ENCODE measurements at places on chromosomes 7 and 10.

- no peak for DNase-seq
Measured at GRCh38 chr7:27970350-27970749, 210.2 kb downstream of the JAZF1 start.

GRCh38 chr10:65719790-65720189 lies 1206.0 kb upstream of the LRRTM3 start:
- DNase-seq, result no peak

DNA sequence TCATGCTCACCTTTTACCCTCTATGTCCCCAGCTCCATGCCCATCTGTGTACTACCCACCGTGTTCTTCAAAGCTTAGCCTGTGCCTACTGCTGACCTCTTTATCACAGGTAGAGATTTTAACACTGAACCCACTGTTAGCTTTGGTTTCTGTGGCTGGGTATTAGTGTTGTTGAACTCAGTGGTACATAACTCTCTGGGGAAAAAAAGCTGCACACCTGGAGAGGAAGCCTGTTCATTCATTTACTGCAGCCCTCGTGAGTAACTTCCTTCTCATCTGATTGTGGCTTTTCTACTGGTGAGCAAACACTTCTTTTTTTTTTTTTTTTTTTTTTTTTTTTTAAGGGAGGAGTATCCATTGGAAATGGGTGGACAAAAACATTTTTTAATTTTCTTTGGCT lies 326.3 kb downstream of the CCSER2 start:
- DNase-seq, result no peak

DNA sequence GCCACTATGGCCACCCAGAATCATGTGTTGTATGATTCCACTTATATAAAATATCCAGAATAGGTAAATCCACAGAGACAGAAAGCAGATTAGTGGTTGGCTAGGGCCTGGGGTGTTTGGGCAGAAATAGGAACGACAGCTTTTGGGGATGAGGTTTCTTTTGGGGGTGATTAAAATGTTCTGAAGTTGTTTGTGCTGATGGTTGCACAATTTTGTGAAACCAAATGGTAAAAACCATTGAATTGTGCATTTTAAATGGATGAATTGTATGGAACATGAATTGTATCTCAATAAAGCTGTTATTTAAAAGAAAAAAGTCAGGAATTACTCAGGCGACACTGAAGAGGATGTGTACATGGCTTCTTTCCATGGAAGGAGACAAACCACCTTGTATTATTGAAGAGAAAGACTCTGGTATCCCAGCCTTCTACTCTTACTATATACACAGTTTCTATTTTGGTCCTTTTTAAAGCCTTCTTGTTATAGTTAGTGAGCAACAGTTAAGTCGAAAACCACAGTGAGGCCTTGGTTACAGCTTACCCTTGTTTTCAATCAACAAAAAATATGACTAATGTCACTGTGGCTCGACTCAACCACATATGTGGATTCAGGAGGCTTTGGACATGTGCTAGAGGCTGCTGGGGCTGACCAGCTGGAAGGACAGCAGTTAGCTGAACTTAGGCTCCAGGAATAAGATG lies 57.1 kb upstream of the KMT2E start:
- DNase-seq, result no peak

DNA sequence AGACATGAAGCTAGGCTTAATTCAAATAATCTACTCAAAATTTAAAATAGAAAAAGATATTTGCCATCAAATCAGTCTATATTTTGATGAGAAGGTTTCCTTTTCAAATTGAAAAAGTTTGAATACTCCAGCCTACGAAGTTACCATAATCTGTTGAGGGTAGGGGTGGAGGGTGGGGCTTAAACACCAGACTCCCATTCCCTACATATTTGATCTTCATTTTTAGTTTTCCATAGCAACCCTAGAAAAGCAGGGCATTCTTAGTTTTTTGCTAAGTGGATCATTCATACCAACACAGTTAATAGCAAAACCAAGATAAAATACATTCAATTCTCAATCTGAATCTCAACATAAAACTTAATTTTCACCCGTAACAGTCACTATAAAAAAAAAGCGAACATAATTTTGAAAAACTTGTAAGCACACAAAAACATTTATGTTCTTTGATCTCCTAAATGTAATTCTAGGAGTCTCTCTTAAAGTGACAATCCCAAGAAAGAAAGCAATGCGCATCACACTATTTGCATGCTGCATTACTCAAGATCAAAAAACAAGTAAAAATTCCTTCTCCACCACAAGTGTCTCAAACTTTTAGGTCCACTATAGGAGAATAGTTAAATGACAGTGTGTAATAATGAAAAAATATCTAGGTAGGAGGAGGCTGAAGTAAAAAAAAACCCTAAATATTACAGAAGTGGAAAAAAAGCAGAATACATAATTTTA lies 30.8 kb downstream of the TMEM209 start:
- DNase-seq, result no peak

GRCh38 chr10:117221156-117221711 lies 19.7 kb upstream of the SLC18A2 start:
- no peak for DNase-seq

GRCh38 chr10:98855403-98856189 lies 380.1 kb downstream of the HPSE2 start:
- no peak for DNase-seq

- DNase-seq, result no peak
Measured at GRCh38 chr7:74220229-74220628, 10.4 kb downstream of the LAT2 start.

DNA sequence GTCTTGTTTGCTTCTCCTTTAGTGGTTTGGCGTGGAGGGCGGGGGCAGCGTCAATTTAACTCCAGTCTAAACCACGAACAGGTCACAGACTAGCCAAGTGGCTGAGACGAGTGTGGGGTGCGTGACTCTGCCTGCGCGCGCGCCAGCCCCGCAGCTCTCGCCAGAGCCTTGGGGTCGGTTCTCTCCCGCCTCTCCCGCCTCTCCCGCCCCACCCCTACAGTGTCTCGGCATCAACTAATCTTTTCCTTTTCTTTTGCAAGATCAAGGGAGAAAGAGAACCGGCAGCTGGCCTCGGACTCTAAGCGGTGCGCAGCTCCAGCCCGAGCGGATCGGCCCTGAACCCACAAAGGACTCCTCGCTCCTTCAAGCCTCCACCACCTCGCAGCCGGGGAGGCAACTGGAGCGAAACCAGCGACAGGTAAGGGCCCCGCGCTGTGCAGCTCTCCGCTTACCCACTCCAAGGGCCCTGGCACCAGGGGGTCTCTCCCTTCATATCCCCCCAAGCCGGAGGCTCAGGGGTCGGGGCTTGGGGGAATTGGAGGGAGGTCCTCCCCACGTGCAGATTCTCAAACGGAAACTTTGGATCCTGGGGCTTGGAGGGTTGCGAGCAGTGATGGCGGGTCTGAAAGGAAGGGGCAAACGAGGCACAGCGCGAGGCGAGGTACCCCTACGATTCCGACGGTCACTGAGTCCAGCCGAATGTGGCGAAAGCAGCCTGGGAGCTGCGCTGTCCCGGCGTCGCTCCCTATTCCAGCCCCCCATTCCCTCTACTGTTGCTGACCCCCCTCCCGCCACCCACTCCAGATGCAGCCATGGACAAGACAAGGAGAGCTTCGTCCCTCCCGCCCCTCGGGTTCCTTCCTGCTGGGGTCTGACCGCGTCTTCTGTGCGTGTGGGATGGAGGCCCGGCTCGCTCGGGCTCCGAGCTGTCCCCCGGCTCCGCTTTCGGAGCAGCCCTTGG lies 829 bp downstream of the CHRM2 start:
- DNase-seq, result no peak

- no peak for DNase-seq
Measured at GRCh38 chr10:118835682-118836326, 81.0 kb upstream of the CACUL1 start.

- DNase-seq, result no peak
Measured at GRCh38 chr10:3886191-3886590, 101.2 kb upstream of the KLF6 start.

GRCh38 chr10:21517134-21518031 lies 8.1 kb downstream of the SKIDA1 start:
- DNase-seq, result no peak

DNA sequence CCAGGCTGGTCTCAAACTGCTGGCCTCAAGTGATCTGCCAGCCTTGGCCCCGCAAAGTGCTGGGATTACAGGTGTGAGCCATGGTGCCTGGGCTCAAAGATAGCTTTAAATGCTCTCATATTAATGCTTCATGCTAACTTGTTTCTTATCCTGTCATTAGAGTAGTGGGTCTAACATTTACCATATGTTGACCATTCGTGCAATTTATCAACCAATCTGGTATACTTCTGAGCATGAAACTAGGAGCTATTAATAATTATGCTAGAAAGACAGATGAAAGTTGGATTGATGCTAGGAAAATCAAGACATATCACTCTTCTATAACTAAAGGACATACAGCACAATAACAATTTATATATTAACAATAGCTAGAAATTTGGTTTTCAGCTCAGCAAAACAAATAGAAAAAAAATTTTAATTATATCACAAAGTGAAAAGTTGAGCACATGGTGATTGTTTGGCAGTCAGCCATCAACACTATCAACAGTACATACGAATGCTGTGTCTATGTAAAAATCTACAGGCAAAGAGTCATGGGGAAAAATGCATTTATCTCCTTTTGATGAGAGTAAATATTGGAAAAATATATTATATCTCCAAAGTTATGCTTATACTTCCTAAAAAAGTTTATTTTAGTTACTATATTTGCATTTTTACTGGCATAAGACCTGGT lies 112.1 kb upstream of the ABCB5 start:
- no peak for DNase-seq

DNA sequence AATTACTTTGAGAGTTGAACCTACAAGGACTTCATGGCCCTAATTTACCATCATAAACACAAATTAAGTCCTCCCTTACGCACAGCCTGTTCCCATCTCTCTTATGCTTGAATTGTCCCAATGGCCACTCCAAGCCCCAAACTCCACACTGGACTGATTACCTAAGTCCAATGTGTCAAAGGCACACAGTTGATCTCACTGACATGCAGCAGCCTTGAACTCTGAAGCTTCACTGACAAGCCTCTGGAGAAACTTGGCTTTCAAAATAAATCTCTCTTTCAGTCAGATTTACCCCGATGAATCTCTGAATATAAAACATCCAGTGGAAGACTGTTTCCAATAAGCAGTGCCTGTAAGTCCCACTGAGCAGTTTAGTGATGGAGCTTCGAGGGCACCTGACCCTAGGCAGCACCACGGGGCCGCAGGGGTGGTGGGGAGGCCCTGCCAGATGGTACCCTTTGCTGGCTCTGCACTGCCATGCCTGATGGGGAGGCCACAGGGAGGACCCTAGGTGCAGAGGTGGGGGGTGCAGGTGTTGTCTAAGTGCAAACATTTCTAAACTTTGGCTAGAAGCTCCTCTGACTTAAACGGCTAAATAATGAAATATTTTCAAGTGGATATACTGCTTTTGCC lies 3.3 kb upstream of the MAT1A start:
- no peak for DNase-seq

DNA sequence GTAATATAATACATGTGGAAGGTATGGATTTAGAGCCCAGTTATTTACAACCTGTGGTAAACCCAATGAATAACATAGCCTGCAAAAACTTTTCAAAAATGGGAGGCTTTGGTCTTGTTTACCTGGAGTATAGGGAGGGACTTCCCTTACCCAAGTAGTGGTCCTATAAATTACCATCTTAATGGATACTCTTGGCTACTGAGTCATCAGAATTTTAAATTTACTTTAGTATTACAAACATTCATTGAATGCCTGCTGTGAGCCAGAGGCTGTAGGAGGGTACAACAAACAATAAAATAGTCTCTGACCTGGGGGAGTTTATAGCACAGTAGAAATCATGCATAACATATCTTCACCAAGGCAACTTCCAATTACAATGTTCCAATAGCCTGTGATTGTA lies 365.1 kb downstream of the BBS9 start:
- no peak for DNase-seq

DNA sequence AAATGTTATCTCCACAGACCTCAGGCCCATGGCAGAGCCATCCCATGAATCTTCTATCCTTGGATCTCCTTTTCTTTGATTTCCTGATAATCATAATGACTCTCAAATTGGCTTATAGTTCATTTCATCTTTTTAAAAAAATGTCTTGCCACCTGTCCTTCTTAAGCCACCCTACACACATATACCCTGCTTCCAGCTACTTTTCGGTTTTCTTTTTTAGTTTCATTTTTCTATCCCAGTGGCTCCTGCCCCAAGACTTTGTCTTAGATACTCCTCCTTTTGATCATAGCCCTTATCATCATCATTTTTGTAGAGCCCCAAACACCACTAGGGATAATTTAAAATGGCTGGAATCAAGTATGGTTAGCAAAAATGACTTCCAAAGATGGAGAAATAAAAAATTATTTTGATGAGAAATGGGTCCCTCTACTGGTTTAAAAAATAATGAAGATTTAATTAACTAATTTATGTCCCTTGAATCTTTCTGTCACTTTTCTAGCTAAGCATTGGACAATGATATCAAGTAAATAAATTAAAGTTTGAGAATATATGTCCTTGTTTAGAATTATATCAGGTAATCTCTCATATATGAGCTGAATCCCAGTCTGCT lies 277.3 kb upstream of the SEMA3D start:
- no peak for DNase-seq

DNA sequence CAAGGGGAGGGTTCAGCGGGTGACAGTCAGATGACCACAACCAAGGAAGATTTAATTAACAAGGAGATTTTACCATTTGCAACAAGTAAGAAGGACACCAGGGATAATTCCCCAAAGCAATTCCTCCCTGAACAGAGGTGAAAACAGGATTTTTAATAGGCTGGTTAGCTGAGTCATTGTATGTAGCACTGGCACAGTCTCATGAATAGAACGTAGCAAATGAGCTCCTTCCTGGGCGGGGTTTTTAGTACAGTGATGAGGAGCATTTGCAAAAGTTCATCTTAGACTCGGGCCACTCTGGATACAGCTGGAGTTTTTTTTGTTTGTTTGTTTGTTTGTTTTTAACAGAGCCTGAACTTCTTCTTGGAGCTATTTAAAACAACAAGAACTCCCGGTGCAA lies 39.0 kb downstream of the TAC1 start:
- no peak for DNase-seq

- DNase-seq, result no peak
Measured at GRCh38 chr7:149860821-149861727, 12.7 kb upstream of the ATP6V0E2 start.

- DNase-seq, result no peak
Measured at GRCh38 chr10:31773749-31774298, 154.8 kb downstream of the ARHGAP12 start.

GRCh38 chr10:78215645-78216044 lies 182.0 kb downstream of the RPS24 start:
- DNase-seq, result no peak

DNA sequence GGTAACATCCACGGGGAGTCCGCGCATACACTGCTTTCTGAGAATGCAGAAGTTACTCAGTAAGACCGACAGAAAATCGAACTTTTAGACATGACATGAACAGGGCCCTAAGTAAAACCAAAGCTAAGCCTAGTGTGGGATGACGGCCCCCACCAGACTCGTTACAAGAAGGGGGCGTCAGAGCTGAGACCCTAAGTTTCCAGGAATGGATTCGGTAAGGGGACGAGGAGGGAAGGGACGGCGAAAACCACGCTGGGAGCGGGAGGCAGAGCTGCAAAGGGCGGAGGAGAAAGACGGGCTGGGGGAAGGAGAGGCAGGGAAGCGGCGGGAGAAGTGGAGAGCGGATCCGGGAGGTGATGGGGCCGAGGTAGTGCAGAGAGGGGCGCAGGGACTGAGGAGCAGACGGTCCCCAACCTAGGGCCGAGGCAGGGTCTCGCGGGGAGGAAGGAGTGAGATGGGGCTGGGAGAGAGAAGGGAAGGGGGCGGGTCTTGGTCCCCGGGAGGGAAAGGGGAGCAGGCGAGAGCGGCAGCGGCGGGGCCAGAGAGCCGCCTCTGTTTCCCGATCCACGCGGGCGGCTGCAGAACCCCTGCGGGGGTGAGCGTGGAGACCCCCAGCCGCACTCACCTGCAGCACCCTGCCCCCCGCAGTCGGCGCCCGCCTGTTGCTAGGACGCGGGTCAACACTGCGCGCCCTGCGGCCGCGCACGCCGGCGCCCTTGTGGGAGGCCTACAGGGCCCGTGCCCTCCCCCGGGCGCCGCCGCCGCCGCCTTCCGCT lies 513 bp downstream of the ODAD2 start:
- DNase-seq, result no peak

Data from esophagus squamous epithelium (tissue), 5 donors.